Natural killer cell treated with Interleukin-12 subunit alpha and Interleukin-12 subunit beta and Interleukin-15 and Interleukin-18, amount 100 ng/mL, for 72 hours (primary cell): ENCODE measurements at places on chromosomes 1 and 21. TPM values are rescaled to one million over a fixed set of nuclear protein-coding genes. Genes with fewer than 3 reads are reported as not detected.

DNA sequence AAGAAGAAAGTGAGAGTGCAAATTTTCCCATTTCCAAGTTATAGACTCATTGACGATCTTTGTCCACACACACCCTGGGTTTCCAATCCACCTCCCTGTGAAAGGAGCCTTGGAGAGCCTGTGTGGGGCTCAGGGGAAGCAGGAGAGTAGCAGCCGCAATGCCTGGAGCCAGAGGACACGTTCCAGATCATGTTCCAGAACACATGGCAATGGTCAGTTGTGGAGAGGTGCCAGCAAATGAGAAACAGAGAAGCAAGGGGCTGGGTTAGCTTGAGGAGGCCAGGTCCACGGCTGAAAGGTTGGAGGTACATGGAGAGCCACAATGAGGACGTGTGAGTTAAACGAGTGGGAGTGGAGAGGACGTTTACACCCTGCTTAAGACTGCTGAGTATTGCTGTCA, 33.0 kb upstream of the SIPA1L2 start:
- no peak overlapping the region for H3K4me3 ChIP-seq
- H3K4me1 ChIP-seq = peaks cover 7% of the 10 kb centered on the region
- no peak overlapping the region for H3K27ac ChIP-seq
- H3K36me3 ChIP-seq = no peaks in the 10 kb centered on the region
- no peak for DNase-seq
- H3K27me3 ChIP-seq = peaks cover 4% of the 10 kb centered on the region

GRCh38 chr1:48524892-48525467, 53.0 kb upstream of the SPATA6 start:
- no peak overlapping the region for H3K27ac ChIP-seq
- DNase-seq = no peak
- H3K36me3 ChIP-seq = no peaks in the 10 kb centered on the region
- H3K27me3 ChIP-seq = peaks cover 27% of the 10 kb centered on the region
- H3K4me3 ChIP-seq = no peak overlapping the region
- no peaks in the 10 kb centered on the region for H3K4me1 ChIP-seq

- H3K4me3 ChIP-seq = no peak overlapping the region
- no peaks in the 10 kb centered on the region for H3K4me1 ChIP-seq
- H3K27me3 ChIP-seq = peaks cover 12% of the 10 kb centered on the region
Observed at GRCh38 chr1:220426989-220427388, 100.9 kb upstream of the MARK1 start.

DNA sequence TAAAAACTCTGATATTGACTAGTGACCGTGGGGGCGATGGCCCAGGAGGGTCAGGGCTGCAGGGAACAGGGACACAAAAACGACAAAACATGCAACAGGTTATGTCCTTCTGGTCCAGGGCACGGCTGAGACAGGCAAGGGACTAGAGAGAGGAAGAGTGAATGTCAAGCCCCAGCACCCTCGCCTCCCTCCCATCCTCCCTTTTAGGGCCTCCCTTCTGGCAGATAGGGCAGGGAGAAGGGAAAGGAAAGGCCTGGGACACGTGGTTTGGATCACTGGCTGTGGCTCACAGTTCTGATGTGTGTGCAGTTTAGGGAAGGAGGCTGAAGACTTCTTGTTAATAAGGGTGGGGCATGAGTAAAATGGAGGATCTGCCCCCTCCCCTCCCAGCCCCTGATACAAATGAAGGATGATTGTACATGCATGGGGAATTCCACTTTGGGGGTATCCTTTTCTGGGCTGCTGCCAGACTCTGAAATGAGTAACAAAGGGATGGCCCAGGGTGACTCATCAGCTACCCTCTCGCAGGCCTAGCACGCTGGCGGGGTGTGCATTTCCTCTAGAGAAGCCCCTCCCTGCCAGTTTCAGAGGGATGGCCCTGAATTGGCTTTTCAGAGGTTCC, 14.2 kb downstream of the CAPN2 start:
- peaks cover 75% of the 10 kb centered on the region for H3K4me1 ChIP-seq
- H3K27me3 ChIP-seq = no peaks in the 10 kb centered on the region
- peak overlapping the region; percentile 80 for H3K4me3 ChIP-seq
- H3K27ac ChIP-seq = peak overlapping the region; percentile 99
- no peaks in the 10 kb centered on the region for H3K36me3 ChIP-seq
- peak; percentile 92 for DNase-seq

- no peak overlapping the region for H3K27ac ChIP-seq
- peaks cover 5% of the 10 kb centered on the region for H3K36me3 ChIP-seq
- no peak for DNase-seq
- peaks cover 66% of the 10 kb centered on the region for H3K27me3 ChIP-seq
- peaks cover 13% of the 10 kb centered on the region for H3K4me1 ChIP-seq
- H3K4me3 ChIP-seq = no peak overlapping the region
Observed at GRCh38 chr1:147579934-147580537, 38.7 kb downstream of the BCL9 start.

DNA sequence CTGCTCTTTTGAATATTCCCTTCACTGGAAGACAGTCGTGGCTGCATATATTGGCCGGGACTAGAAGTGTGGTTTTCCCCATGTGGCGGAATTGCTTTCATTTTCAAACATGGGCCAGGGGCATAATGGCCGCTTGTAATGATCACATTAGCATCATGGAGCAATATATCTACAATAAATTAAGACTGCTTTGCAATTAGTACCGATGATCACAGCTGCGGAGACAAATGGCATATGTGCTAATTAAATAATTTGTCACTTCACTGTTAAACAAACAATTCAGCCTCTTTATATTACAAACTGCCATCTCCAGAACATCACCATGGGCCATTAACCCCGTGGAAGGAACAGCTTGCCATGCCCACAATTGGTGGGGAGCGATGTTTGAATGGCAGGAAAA, 68.2 kb upstream of the OLIG2 start:
- H3K4me3 ChIP-seq = no peak overlapping the region
- no peak overlapping the region for H3K27ac ChIP-seq

DNA sequence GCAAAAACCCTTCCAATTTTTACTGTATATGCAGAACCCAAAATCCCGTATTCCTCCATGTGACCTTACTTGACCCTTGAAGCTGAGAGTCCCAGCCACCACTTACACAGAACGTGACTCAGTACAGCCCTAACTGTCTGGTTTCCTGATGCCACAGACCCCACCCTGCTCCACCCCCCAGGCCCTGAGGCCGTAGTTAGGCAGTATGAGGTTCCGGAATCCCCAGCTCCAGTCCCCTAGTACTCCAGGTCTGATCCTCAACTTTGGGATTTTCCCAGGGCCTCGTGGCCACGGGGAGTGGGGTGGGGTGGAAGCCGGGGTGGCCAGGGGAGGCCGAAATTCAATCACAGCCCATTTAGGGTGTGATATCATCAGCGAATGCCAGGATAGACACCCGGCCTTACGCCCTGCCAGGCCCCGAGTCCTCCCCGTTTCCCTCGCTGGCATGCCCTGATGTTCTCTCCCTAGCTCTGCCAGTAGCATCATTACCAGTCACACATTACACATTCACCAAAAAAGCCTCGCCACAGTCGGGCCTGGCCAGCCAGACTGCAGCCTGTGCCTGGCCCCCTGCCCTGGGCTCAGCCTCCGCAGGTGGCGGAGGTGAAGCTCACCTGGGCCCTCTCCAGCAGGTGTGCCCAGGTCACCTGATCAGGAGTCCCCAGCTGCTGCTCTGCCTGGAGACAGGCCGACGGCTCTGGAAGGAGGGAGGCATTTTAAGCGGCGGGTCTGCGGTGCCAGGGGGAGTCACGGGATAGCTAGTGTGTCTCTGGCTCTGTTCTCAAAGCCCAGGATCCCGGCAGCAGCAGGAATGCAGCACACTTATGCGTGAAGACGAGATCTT, 70.8 kb downstream of the SCCPDH start:
- H3K36me3 ChIP-seq = no peaks in the 10 kb centered on the region
- H3K27ac ChIP-seq = no peak overlapping the region
- peaks cover 3% of the 10 kb centered on the region for H3K4me1 ChIP-seq

DNA sequence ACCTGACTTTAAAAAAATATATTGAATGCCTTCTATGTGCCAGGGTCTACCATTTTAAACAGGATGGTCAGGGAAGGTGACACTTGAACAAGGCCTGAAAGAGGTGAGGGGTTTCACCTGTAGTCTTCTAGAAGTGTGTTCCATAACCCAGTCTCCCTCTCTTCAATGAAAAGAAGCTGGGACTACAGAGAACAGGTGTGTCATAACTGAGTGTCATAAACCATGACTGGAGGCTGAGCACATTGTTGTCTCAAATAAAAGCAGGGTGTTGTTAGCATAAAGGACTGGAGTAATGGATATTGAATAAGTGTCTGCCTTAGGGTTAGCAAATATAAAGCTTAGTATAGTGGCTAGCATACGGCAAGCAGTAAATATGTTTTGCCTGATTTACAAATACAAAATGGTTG, 65.4 kb downstream of the SYDE2 start:
- no peaks in the 10 kb centered on the region for H3K27me3 ChIP-seq
- H3K4me1 ChIP-seq = no peaks in the 10 kb centered on the region
- H3K36me3 ChIP-seq = no peaks in the 10 kb centered on the region
- H3K4me3 ChIP-seq = no peak overlapping the region
- no peak overlapping the region for H3K27ac ChIP-seq
- DNase-seq = no peak

DNA sequence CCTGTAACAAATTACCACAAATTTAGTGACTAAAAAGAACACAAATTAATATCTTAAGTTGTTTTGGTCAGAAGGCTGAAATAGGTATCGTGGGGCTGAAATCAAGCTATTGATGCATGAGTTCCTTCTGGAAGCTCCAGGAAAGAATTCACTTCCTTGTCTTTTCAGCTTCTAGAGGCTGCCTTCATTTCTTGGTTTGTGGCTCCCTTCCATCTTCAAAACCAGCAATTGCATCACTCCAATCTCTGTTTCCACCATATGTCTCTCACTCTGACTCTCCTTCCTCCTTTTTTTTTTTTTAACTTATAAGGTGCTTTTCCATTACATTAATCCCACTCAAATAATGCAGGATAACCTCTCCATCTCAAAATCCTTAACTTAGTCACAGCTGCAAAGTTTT, 78.4 kb downstream of the OLFM3 start:
- no peaks in the 10 kb centered on the region for H3K36me3 ChIP-seq
- no peak for DNase-seq
- no peaks in the 10 kb centered on the region for H3K4me1 ChIP-seq

DNA sequence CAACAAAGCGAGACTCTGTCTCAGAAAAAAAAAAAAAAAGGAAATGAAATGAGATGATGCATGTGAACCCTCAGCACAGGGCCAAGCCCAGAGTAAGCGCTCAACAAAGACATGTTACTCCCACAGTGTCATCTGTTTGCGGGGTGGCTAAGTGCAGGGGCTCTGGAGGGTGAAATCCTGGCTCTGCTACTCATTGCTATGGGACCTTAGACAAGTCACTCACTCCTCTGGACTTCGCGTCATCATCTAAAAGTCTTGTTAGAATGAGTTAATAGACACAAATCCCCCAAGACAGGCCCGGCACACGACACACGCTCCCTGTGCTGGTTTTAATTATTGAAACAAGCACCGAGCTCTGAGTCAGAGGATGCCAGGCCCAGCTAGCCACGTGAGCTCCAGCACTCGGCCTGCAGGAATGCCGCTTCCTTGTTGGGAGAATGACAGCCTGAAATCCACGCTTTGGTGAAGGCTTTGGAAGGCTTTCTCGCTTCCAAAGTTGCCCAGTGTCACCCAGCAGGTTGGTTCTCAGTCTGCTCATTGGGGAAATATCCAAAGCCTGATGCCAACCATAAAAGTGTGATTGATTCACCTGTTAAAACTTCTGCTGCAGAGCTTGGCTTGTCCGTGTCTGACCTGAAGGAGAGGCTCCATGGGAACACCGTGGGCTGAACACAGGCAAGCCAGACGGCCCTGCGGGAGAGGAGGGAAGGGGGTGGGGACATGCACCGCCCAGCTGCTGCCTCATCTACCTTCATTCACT, 36.7 kb upstream of the TARDBP start:
- H3K4me1 ChIP-seq = no peaks in the 10 kb centered on the region
- H3K27ac ChIP-seq = no peak overlapping the region
- H3K27me3 ChIP-seq = no peaks in the 10 kb centered on the region
- no peak for DNase-seq
- H3K4me3 ChIP-seq = no peak overlapping the region

Gene LEPR
- 3.3 TPM for total RNA-seq

Gene VAMP4
- total RNA-seq = 12.2 TPM

Gene CFHR4
- not detected for total RNA-seq
